ENCODE measurements at places on chromosomes 11 and 22.

DNA sequence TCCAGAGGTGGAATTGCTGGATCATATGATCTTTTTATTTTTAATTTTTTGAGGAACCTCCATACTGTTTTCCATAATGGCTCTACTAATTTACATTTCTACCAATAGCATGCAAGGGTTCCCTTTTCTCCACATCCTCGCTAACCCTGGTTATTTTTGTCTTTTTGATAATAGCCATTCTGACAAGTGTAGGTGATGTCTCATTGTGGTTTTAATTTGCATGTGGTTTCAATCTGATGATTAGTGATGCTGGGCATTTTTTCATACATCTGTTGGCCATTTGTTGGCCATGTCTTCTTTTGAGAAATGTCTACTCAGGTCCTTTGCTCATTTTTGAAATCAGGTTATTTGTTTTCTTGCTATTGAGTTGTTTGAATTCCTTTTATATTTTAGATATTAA is 15.4 kb upstream of the OR4D5 start:
- DNase-seq = no peak

DNA sequence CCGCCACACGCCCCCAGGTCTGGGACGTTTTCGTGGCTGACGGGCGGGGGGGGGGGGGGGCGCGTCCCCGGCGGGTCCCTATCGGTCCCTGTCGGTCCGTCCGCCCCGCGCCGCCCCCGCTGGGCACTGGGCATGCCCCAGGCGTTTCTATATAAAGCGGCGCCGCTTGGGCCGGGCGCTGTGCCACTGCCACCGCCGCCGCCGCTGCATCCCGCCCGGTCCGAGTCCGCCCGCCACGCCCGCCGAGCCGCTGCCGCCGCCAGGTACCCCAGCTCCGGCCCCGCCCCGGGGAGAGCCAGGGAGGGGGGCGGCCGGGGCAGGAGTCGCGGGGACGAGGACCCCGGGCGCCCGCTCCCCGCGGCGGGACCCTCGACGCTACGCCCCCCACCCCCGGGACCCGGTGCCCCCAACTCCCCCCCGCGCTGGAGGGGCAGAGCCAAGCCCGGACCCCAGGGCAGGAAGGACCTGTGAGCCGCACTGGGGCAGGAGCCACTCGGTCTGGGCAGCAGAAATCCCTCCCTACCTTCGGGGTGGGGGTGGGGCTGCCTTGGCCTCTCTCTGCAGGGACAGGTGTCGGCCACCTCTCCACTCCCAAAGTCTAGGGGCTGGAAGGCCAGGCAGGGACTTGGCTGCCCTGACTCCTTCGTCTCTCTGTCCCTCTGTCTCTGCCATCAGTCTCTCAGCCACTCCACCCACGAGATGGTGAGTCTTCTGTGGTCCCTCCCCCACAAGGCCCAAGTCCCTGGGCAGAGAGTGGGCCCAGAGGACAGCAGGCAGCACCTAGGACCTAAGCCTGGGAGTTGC is at the start of gene CARNS1:
CARNS1 (plus strand) TSS at position 178 of the 804 bp plus-strand sequence; CDS start at position 700, 522 bp downstream.
- DNase-seq = no peak

DNA sequence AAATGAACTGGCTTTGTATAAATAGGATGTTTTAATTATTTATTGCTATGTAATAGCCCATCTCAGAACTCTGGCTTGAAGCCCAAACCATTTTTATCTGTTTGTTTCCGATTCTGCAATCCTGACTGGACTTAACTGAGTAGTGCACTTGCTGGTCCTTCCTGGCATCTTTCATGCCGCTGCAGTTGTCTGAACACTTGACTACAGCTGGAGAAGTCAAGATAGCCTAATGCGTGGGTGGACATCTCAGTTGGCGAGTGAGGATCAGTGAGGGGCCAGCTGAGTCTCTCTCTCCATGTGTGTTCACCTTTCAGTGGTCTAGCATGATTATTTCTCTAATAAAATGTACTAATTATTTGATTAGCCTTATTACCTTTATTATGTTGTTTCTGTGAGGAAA is 105.8 kb downstream of the PRMT3 start:
- DNase-seq = no peak

- DNase-seq = no peak
These were observed 14.8 kb upstream of the PRSS23 start for GRCh38 chr11:86785576-86785975.

DNA sequence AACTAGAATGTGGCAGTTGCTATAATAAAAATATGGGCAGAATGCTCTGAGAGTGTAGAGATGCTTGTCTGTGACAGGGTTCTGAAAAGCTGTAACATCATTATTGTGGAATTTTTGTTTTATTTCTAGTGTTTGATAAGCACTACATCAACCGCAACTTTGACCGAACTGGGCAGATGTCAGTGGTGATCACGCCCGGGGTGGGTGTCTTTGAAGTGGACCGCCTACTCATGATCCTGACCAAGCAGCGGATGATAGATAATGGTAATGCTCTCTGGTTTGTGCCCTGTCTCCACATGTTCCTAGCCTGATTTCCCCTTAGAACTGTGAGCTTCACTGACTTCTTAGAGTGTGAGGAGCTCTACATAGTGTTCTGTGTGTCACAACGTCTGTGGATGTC is 48.8 kb downstream of the DEPDC5 start:
- no peak for DNase-seq

GRCh38 chr11:130159657-130160497 is at the start of gene ST14:
Gene ST14 (plus strand): TSS chr11:130159782. CDS start chr11:130159980, 198 bp downstream.
- no peak for DNase-seq

GRCh38 chr11:35163702-35164496 is 24.9 kb downstream of the CD44 start:
- DNase-seq = no peak

DNA sequence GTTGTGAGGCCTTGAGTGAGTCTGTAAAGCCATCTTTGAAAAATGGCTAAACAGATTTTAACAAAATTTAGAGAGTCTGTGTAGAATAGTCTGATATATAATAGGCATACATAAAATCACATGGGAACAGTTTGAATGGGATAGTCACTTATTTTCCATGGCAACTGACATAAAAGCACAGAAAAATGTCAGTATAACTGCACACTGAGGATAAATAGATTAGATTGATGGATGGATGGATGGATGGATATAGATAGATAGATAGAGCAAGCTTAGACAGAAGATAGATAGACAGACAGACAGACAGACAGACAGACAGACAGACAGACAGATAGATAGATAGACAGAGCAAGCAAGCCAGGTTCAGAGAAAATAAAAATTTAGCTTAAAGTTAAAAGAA is 660.2 kb upstream of the API5 start:
- DNase-seq = no peak

GRCh38 chr11:6417907-6418556 is 862 bp downstream of the APBB1 start:
- no peak for DNase-seq

DNA sequence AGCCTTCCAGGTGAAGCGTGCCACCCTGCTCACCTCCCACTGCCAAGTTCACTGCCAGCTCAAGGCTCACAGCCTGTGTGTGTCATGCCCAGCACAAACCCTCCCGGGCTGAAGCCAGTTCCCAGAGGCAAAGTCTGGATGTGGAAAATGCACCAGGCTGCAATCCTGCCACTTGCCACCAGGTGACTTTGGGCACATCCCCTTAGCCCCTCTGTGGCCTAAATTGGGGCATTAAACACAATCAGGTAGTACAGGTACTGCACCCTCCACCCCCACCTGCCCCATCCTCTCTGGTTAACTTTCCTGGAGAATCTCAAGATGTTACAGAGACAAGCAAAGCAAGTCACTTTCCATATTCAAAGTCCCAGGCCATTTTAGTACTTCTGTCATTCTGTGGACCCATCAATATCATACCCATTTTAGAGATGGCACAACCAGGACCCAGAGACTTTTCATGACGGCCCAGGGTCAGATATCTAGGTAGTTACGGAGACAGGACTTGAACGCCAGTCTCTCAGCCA is 1.8 kb upstream of the RASD2 start:
- peak; percentile 59 for DNase-seq

DNA sequence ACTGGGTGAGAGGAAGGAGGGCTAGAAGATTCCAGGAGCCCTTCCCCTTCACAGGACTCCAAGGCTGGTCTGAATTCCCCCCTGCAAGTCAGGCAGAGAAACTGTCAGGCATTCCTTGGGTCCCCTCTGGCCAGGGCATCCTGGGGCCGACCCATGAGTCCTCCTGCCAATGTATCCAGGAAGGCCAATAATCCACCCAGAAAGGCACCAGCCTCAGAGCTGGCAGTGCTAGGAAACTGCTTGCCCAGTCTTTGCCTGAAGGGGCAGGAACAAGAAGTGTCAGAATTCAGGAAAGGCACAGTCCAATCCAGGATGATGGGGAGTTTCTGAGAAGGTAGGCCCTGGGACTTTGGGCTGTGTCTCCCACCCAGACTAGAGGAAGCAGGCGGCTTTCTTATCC is 41.0 kb downstream of the BUD13 start:
- no peak for DNase-seq

GRCh38 chr22:20885557-20886323 is 26.9 kb downstream of the SNAP29 start:
- DNase-seq = peak; percentile 73

- DNase-seq = no peak
These were observed 121.9 kb upstream of the HSD17B12 start for GRCh38 chr11:43558556-43559127.

- peak; percentile 60 for DNase-seq
These were observed 14.4 kb downstream of the RNH1 start for GRCh38 chr11:492427-493226.

Measured in 8988T (cell line).